NK-92 treated with Interleukin-12 subunit alpha and Interleukin-12 subunit beta, amount 100 ng/mL, for 24 hours (cell line): ENCODE measurements at places on chromosomes 12 and 14.

DNA sequence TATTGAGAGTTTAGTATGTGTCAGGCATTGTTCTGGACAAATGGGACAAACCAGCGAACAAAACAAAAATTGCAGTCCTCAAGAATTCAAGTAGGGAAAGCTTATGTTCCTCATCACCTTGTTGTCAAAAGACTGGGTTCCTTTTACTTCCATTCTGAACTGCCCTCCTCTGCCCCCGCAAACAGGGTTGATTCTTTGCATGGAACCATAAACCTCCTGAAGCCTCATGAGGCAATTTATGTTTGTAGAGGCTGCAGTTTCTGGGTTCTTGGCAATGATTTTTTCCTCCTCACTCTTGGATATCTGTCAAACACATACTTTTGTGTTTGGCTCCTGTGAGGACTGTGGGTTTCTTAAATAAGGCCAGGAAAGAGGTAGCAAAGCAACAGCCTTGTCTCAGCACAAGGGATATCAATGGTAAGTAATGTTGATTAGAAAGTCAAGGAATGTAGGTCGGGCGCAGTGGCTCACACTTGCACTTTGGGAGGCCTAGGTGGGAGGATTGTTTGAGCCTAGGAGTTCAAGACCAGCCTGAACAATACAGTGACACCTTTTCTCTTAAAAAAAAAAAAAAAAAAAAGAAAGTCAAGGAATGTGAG lies 13.9 kb downstream of the COPZ1 start:
- no peak for DNase-seq

GRCh38 chr14:95314609-95315008 lies 5.1 kb downstream of the CLMN start:
- DNase-seq, result no peak

DNA sequence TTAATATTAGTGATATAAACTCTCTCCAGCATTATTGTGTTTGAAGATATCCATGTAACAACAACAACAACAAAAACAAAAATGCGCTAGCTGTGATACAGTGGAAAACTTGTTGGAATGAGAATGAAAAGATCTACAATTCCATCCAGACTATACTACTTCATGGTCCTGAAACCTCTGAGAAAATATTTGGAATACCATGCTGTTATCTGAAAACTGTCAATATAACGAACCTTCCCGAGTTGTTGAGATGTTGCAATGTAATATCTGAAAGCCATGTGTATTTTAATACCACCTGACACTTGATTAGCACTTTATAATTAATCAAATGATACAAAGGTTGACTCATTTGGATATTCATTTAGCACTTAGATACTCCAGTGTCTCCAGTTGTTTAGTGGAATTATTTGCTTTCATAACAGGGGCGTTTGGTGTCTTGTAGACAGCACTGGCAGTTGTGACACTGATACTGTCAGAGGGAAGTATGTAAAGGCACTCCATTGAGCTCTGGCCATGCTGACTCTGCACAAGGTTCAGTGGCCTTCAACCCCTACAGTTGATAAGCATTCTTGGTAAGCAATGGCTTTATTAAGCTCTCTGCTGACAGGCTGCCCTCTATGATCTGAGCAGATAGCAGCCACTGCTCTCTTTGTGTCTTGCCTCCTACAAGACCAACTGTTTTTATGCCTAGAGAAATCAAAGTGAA lies 447.1 kb upstream of the SEL1L start:
- no peak for DNase-seq

GRCh38 chr14:22282949-22283348 lies 306.1 kb downstream of the DAD1 start:
- no peak for DNase-seq

DNA sequence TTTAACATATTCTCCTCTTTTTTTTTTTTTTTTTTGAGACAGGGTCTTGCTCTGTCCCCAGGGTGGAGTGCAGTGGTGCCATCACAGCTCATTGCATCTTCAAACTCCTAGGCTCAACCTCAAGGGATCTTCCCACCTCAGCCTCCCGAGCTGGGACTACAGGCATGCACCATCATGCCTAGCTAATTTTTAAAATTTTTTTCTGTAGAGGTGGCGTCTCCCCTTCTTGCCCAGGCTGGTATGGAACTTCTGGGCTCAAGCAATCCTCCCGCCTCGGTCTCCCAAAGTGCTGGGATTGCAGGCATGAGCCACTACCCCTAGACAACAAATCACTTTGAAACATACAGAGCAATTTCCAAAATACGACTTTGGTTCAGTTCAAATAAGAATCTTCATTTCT lies 154.8 kb downstream of the PAX9 start:
- no peak for DNase-seq

GRCh38 chr12:115756804-115757203 lies 520.7 kb downstream of the MED13L start:
- no peak for DNase-seq

DNA sequence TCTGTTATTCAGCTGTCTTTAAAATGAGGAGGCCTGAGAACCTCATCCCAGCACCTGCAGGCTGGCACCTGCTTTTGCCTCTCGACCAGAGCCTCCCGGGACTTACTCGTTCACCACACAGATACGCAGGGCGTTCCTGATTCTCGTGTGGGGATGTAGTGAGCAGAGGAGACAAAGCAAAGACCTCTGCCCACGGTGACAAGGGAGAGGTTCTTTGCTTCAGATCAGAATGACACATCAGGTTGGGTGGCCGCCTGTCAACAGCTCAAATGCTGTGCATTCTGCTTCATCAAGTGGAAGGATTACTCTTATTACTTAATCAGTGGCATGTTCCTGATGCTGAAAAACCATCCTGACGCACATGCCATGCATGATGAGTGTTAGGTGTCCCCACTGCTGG lies 24.4 kb downstream of the DEGS2 start:
- DNase-seq, result no peak

- no peak for DNase-seq
These were observed 43.2 kb downstream of the DUSP16 start for GRCh38 chr12:12519354-12519998.

GRCh38 chr14:101834397-101834796 lies 72.9 kb downstream of the PPP2R5C start:
- DNase-seq, result no peak

DNA sequence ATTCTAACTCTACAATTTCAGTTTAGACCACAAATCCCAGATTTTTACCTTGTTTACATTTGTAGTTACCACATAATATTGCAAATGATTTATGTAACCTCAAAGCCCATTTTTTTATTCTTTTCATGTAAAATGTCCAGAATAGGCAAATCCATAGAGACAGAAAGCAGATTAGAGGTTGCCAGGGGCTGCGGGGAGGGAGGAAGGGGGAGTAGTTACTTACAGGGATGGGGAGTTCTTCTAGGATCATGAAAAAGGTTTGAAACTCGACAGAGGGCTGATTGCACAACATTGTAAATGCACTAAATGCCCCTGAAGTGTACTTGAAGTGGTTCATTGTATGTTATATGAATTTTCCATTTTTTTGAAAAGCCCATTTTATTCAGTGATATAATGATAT lies 66.5 kb downstream of the PPP2R5C start:
- no peak for DNase-seq

DNA sequence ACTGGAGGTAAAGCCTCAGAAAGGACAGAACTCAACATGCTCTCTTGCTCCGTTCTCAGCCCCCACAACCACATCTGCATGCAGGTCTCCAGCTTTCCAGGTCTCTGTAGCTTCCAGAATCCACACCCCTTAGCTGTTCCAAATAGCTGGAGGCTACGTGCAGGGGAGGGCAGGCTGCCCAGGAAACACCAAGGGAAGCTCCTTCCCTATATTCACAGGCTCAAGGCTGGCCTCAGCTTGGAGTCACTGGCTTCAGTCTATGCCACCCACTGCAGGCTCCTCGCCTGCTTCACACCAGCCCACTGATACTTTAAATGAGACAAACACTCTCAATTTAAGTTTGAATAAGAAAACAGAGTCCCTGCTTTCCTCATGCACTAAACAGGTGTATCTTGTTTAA lies 73.3 kb downstream of the ASCL4 start:
- DNase-seq, result no peak

DNA sequence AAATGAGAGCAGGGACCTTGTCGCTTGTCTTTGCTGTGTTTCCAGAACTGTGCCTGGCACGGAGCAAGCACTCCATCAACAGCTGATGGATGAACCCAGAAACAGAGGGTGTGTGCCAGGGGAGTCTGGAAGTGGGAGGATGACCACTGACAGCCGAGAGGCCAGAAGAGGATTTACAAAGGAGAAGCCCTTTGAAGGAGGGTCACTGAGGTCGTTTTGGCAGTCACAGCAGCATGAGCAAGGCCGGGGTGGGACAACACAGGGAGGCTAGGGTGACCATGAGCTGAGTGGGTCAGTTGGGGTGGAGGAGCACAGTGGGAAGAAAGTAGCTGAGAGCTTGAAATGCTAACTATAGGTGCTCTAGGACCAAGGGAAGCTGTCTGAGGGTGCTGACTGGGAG lies 199.6 kb downstream of the NTF3 start:
- no peak for DNase-seq
